ENCODE measurements at places on chromosomes 6 and 20.

DNA sequence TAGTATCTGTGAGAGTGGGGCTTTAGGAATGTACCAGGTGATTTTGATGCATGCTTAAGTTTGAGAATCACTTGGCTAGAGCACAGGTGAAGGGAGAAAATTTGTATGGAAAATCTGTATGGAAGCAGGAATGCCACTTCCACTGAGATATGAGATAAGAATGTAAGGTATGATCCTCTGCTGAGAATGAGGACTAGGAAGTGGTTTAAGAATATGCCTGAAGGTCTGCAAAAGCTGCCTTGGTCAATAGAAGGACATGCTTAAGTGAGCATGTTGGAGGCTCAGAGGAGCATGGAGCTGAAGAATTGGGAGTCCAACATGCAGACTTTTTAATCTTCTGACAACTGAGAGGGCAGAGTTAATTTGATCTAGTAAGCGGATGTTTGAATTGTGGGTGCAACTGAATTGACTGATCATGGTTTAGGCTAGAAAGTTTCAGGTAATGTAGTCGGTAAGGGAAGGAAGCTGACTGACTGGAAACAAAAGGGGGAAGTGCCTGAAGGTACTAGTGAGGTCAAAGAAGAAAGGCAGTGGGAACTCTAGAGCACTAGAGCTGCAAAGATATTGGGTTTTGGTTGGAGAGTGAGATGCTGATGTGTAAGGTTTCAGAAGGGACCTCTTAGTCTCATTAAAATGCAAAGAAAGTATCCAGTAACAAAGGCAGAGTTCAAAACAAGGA lies 28.6 kb upstream of the NOTCH4 start:
- no peak for DNase-seq

DNA sequence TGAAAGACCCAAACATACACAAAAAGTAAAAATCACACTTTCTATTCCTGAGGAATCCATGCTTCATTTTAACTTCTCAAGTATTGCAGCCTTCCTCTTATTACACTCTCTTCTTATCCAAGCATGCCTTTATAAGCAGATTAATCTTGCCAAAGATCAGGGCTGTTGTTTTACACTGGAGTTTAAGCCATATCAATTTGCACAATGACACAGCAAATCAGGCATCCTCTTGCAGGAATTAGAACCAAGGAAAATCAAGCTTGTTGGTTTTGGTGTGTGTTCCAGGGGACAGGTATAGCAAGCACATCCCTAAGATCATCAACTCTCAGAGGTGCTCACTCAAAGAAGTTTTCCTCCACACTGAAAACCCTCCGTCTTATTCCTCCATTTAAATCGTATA lies 69.5 kb downstream of the CYP39A1 start:
- DNase-seq = no peak

DNA sequence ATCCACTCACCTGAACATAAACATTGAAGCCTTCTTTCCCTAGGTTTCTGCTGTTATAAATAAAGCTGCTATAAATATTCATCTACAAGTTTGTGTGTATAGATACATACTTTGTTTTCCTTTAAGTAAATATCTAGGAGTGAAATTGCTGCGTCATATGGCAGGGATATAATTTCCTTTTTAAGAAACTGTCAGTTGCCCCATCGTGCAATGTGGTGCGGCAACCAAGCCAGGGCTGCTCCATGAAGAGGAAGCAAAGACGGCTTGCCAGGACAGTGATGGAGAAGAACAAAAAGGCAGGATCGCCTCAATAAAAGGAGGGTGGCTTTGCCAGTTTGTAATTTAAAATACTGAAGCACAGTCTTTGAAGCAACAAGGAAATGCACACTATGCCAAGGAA lies 36.6 kb downstream of the CITED2 start:
- DNase-seq = no peak

GRCh38 chr6:157778719-157779118 lies 44.3 kb upstream of the SNX9 start:
- no peak for DNase-seq

DNA sequence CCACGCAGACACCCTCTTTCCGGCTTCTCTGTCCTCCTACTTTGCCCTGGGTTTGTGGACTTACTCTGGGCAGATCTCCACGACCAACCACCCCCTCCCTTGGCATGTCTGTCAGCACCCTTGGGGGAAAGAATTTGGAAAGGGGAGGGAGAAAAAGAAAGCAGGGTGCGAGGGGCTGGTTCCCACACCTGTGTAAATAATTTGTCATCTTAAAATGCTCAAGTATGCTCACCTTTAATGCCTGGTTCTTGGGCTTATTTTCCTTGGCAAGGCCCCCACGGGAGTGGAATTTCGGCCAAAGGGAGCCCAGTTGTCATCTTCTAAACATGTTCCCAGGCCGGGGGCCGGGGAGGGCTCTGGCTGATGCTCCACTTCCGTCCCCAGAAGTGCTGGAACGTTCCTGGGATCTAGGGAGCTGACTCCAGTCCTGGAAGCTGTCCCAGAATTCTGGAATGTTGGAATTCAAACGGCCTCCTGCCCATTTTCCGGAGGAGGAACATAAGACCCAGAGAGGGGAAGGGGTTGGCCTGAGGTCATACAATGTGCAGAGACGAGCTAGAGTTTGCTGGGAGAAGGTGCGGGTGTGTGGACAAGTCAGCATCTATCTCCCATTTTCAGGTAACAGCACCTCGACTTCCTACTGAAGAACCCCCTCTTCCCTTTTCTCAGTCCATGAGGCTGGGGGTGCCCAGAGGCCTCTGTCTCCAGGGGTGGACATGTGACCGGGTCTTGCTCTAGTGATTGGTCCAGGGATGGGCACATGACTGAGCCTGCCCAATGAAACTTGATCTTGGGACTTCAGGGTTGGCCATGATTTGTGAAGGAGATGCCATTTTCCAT lies 122.3 kb downstream of the CEBPB start:
- no peak for DNase-seq

- DNase-seq = no peak
These were observed 210.2 kb downstream of the TMEM200A start for GRCh38 chr6:130575971-130576370.

DNA sequence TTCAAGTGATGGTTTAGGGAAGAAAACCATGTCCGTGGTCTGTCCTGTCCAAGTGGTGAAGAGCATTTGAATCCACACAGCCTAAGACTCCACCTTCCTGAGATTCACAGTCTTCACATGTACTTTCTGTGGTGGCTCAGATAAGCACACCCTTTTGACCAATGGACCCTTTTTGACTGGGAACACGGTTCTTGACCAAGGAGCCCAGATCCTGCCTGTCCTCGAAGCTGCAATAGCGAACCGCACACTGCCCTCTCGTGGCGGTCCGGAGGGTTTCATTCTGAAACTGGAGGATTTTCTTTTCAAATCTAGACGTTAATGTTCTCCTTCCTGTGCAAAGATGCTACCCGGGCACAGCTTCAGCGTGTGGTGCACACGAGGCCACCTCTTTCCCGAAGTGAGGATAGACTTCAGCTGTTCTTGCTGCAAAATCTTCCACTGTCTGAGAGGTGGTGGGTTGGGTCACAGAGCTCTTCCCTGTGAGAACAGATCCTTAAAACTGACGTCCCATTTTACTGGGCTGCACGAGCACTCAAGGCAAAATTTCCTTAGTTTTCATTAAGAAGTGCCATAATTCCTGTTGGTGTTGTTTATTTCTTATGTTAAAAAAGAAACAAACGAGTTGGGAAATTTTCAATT lies 90.5 kb downstream of the SYNJ2 start:
- DNase-seq = peak; percentile 25

DNA sequence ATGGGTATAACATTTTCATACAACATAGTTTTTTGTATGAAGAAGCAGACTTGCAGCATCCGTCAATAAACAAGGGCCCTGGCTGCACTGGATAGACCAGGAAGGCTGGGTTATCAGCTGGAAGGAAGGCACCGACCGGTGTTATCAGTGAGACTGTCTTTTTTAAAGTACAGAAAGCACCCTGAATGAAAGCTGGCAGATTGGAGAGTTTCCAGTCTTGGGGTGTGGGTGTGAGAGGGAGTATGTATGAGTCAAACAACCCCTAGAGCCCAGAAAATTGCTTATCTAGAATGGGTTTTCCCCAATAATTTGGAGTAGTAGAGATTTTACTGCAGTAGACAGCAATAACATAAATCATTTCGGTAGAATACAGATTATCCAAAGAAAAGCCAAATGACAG lies 42.4 kb downstream of the TXLNB start:
- DNase-seq = no peak

DNA sequence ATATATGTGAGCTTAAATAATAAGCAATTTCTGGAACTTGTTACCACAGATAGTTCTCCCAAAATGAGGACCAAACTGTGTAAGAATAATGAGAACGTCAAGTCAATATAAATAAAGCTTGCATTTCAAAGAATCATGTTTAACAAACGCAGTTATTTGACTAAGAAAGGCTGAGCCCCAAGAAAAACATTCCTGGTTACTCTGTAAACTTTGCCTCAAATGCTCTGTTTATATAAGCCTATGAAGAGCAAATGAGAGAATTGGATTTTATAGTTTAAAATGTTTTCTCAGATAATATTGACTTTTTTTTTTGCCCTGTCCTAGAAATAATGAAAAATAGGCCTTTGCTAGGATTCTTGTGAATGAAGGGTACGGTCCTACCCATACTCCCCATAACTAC lies 81.3 kb downstream of the C6orf52 start:
- no peak for DNase-seq

- DNase-seq = no peak
These were observed 170.2 kb upstream of the MLN start for GRCh38 chr6:33974030-33974429.

- no peak for DNase-seq
These were observed 171.9 kb upstream of the SPACA1 start for GRCh38 chr6:87875781-87876180.

- peak; percentile 59 for DNase-seq
These were observed 29.2 kb downstream of the TFEB start for GRCh38 chr6:41705996-41706835.

GRCh38 chr6:51559059-51559458 lies 528.4 kb downstream of the PKHD1 start:
- no peak for DNase-seq

GRCh38 chr20:19735446-19735845 lies 22.6 kb upstream of the RIN2 start:
- no peak for DNase-seq

GRCh38 chr6:126786262-126786661 lies 332.2 kb upstream of the RSPO3 start:
- DNase-seq = no peak

DNA sequence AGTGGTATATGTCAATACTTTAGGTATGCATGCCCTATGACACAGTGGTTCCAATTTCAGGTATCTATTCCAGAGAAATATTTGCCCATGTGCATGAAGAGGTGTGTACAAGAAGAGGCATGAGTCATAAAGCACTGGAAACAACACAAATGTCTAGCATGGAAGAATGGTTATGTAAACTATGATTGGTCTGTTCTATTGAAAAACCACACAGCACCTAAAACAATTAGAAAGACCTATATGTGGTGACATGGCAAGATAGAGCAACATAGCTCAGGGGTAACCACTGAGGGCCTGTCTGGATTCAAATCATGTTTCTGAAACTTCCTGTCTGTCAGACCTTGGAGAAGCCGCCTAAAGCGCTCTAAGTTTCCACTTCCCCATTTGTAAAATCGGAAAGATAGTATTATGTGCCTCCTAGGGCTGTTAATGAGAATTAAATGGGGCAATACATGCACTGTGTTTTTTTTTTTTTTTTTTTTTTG lies 76.0 kb upstream of the SHLD1 start:
- DNase-seq = no peak

DNA sequence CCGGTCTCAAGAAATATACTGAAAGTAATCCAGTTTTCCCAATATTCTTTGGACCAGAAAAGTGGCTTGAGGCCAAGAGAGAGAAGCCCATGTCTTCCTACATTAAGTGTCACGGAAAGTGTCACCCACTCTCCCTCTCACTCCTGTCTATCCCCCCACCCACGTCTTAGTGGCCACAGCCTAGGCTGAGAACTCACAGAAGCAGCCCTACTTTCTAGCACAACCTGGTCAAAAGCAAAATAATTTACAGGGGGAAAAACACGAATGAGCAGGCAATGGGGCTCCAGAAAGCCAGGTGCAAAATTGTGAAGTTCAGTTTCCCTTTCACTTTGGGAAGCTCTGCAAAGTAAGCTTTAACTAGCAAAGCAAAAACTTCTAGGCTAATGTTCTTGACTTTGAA lies 118.0 kb downstream of the OPRM1 start:
- DNase-seq = peak; percentile 11

GRCh38 chr20:23823111-23823510 lies 3.4 kb downstream of the CST2 start:
- no peak for DNase-seq

GRCh38 chr20:57410924-57411323 lies 19.7 kb downstream of the RBM38 start:
- DNase-seq = no peak

- DNase-seq = no peak
These were observed 78.2 kb downstream of the ELOVL4 start for GRCh38 chr6:79869184-79869583.

- no peak for DNase-seq
These were observed 858 bp downstream of the TP53INP2 start for GRCh38 chr20:34705008-34705396.

DNA sequence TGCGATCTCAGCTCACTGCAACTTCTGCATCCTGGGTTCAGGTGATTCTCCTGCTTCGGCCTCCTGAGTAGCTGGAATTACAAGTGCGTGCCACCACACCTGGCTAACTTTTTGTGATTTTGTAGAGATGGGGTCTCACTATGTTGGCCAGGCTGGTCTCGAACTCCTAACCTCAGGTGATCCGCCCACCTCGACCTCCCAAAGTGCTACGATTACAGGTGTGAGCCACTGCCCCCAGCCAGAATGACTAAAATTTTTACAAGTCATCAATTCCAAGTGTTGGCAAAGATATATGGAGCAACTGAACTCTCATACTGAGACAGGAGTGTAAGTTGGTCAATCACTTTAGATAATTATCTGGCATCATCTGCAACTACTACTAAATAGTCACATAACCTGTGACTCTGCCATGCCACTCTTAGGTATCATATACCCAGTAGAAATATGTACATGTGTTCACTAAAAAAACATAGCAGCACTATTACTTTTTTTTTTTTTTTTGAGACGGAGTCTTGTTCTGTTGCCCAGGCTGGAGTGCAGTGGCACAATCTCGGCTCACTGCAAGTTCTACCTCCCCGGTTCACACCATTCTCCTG lies 3.0 kb downstream of the EIF6 start:
- DNase-seq = no peak

Data from T-helper 2 cell (primary cell).